ENCODE measurements at places on chromosomes 6 and 20.
A peak's percentile ranks its signal among the peaks of the same experiment; 100 is the strongest.

GRCh38 chr6:45388328-45388727, 10.6 kb upstream of the SUPT3H start:
- no peak for DNase-seq

- no peak for DNase-seq
These were observed 395.8 kb upstream of the CNR1 start for GRCh38 chr6:88561954-88562315.

- DNase-seq = no peak
These were observed 392.4 kb downstream of the QKI start for GRCh38 chr6:163806755-163807499.

DNA sequence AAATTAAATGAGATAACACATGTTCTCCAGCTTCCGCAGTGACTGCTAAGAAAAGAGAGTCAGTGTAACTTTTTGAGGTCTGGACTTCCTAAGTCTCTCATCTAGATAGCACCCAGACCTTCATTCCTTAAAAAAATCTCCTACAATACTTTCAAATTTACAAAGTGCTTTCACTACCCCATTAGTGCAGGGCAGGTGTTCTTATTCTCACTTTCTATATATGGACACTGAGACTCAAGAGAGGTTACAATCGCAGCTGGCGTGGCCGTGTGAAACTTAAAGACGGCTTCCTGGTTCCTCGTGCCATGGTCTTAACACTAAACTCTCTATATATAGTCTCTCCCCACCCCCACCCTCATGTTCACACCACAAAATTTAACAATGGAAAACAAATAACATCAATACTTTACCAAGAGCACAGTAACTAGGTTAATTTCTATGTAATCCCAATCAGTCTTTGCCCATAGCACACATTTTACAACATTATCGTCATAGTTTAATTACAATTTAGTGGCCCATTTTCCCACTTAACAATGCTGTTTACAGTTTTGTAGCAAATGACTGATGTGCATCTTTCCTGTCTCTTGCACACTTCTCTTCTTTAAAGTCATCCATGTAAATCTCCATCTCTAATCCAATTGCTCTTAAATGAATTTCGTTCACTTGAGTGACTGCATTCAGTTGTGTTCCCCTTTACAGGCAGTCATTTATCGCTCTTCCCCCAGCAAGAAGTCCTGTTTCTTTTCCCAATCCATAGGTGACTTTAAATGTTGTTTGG, 78.8 kb upstream of the ARID1B start:
- DNase-seq = no peak

GRCh38 chr6:135233686-135234491, 52.8 kb downstream of the MYB start:
- DNase-seq = no peak

GRCh38 chr6:75205776-75206575, at the start of gene COL12A1:
Gene COL12A1 (minus strand): TSS chr6:75206053. CDS start chr6:75202792, 3,261 bp downstream.
- DNase-seq = no peak

- DNase-seq = peak; percentile 35
These were observed 56.1 kb upstream of the B3GAT2 start for GRCh38 chr6:71012866-71013469.

- no peak for DNase-seq
These were observed 24.8 kb upstream of the FOXQ1 start for GRCh38 chr6:1287103-1287591.

GRCh38 chr20:8917084-8917483, 151.8 kb upstream of the PLCB4 start:
- DNase-seq = no peak

- DNase-seq = no peak
These were observed 21.2 kb upstream of the MAPK13 start for GRCh38 chr6:36109092-36109491.

GRCh38 chr6:139515511-139515910, 141.1 kb upstream of the CITED2 start:
- DNase-seq = no peak

- DNase-seq = no peak
These were observed 20.3 kb downstream of the SOX4 start for GRCh38 chr6:21613809-21614208.

DNA sequence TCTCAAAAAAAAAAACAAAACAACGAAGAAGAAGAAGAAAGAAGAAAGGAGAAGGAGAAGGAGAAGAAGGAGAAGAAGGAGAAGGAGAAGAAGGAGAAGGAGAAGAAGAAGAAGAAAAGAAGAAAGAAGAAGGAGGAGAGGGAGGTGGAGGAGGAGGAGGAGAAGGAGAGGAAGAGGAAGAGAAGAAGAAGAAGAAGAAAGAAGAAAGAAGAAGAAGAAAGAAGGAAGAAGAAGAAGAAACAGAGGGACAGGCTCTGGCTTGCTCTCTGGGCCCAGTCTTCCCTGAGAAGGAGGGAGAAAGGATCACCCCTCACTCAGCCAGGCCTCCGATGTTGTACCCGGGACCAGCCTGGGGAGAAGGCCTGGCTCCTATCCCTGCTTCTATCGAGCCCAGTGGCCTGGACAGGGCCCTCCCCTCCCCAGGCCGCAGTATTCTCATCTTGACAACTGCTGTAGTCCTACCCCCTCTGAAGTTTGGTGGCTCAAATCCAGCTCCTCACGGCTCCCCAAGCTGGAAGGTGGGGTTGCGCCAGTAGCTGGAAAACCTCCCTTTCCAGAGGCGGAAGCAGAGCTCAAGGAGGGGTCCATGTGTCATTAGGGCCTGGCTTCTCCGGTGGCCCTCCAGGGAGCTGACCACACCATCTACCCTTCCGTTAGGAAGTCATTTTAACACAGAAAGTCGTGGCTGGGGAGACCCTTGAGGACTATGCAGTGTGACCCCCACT, 18.9 kb downstream of the C6orf132 start:
- DNase-seq = no peak

All from hippocampal formation (tissue), 2 donors.